Vagina (tissue), 2 donors: ENCODE measurements at places on chromosomes 6 and 20.
A peak's percentile ranks its signal among the peaks of the same experiment; 100 is the strongest.

DNA sequence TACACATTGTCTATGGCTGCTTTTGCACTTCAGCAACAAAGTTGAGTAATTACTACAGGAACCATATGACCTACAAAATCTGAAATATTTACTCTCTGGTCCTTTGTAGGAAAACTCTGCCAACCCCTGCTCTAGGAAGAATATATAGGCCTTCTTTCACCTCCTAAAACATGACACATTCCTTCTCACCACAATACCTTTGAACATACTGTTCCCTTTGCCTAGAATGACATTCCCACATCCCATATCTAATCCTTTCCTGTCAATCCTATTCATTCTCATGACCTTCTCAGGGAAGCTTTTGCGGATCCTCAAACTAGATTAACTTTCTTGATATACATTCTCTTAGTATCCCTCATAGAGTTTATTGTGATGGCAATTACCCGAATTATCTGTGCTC, 18.0 kb upstream of the NCOA6 start:
- no peak for DNase-seq

- no peak for DNase-seq
Measured at GRCh38 chr20:2210646-2211552, 84.9 kb upstream of the TGM3 start.

GRCh38 chr6:70119218-70119835, 183.6 kb downstream of the COL9A1 start:
- DNase-seq = no peak

DNA sequence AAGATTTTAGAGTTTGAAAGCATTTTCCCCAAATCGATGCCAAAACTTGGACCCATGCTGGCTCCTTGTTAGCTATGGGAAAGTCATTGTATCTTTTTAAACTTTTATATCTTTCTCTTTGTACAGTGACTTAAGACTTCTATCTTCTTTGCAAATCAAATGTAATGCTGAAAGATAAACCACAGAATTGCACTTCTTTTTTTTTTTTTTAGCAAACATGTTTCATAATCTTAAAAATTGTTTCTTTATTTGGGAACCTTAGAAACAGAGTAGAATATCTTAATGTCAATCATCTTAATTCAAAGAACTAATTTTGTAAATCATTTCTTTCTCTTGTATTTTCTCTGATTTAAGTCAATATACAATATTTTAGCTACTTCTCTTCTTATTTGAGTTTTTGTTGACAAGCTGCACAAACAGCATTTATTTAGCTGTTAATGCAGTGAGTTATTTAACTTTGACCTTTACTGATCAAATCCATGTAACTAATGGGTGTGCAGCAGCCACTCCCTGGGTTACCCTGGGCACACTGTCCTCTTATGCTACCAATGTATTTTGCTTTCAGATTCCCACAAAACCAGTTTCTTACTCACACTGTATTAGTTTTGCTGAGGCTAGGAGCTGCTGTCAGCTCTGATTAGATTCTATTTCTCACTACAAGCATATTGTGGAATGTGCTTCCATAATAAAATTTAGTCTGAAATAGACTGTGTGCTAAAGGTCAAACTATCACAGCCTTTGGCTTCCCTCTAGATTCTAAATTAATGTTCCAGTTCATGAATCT, 279.6 kb downstream of the ADGB start:
- no peak for DNase-seq

DNA sequence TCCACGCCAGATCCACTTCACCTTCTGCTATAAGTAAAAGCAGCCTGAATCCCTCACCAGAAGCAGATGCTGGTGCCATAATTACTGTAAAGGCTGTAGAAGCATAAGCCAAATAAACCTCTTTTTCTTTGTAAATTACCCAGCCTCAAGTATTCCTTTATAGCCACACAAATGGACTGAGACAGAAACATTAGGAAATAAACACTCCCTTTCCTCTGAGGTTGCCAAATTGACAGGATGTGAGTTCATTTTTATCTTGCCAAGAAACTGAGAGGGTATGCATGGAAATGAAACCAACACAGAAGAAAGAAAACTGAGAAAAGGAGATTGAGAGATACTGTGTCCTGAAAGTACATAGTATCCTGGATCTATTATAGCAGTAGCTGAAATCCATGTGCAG, 481.2 kb downstream of the HAO1 start:
- DNase-seq = no peak

DNA sequence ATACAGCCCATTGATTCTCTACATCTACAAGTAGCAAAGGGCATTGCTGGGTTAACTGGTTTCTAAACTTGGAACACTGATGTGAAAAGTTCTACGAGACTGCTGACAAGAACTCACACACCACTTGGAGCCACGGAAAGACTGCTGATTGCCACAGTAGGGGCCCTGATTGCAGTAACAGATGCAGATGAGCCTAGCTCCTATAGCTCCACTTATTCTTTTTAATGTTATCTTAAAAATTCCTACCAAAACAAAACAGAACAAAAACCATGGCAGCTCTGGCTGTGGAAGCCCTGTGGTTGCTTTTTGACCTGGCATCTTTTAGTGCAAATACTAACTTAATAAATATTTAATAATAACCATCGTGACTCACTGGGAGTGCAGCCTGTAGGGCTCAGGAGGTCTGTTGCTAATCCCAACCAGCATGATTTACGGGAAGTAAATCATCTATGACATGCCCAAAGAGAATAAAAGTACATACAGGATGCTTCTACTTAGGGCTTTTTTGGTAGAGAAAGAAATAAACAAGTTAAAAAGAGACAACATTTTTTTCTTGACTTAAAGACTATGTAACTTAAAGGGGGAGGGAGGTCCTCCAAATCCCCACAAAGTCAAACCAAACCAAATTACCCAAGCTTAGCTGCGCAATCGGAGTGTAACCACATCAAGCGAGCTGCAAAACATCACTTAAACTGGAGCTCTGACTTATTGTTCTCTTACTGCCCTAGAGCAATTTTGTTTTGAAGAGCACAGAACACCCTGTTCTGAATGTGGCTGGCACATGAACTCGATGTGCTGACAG, 87.2 kb downstream of the FKBP5 start:
- peak; percentile 96 for DNase-seq
